ENCODE measurements at places on chromosomes 3 and 15. TPM values are rescaled to one million over a fixed set of nuclear protein-coding genes. Genes with fewer than 3 reads are reported as not detected.

ZNF660 gene
- polyA plus RNA-seq: 5.5 TPM

SCAMP5 gene
- 1.2 TPM for polyA plus RNA-seq

IQCH gene
- 5.6 TPM for polyA plus RNA-seq

RBP2 gene
- 0.26 TPM for polyA plus RNA-seq

RSL24D1 gene
- 69.7 TPM for polyA plus RNA-seq

GALNT15 gene
- 0.97 TPM for polyA plus RNA-seq

GOLGA6L9 gene
- 7.3 TPM for polyA plus RNA-seq

BTLA gene
- not detected for polyA plus RNA-seq

RPLP1 gene
- 994 TPM for polyA plus RNA-seq

CD96 gene
- polyA plus RNA-seq: not detected

GCNT3 gene
- 0.23 TPM for polyA plus RNA-seq

PODXL2 gene
- 16.3 TPM for polyA plus RNA-seq

BSN gene
- 1.6 TPM for polyA plus RNA-seq

CHRNA7 gene
- polyA plus RNA-seq: 5.2 TPM

B4GALT4 gene
- polyA plus RNA-seq: 51.0 TPM

SLC28A2 gene
- 0.10 TPM for polyA plus RNA-seq

TMEM212 gene
- polyA plus RNA-seq: not detected

KBTBD13 gene
- 5.0 TPM for polyA plus RNA-seq

CADPS gene
- 49.2 TPM for polyA plus RNA-seq

SNRK gene
- 4.6 TPM for polyA plus RNA-seq

WDR93 gene
- polyA plus RNA-seq: 0.59 TPM

CD200 gene
- 11.6 TPM for polyA plus RNA-seq

FAM107A gene
- polyA plus RNA-seq: not detected

GABRA5 gene
- 0.10 TPM for polyA plus RNA-seq

MUC4 gene
- 0.16 TPM for polyA plus RNA-seq

STAB1 gene
- polyA plus RNA-seq: not detected

ACP3 gene
- polyA plus RNA-seq: 19.9 TPM

RPP25 gene
- polyA plus RNA-seq: 18.3 TPM

PROK2 gene
- polyA plus RNA-seq: not detected

ABI3BP gene
- polyA plus RNA-seq: 1.5 TPM
